ENCODE measurements at places on chromosomes 3 and 15. TPM values are rescaled to one million over a fixed set of nuclear protein-coding genes. Genes with fewer than 3 reads are reported as not detected.
A peak's percentile ranks its signal among the peaks of the same experiment; 100 is the strongest.

- peak; percentile 53 for DNase-seq
Measured at GRCh38 chr3:72270072-72270681, 485.2 kb upstream of the PROK2 start.

The SERINC4 gene
- polyA plus RNA-seq, result 0.61 TPM

The CD200 gene
- polyA plus RNA-seq, result 36.2 TPM

The ACAN gene
- polyA plus RNA-seq, result 0.71 TPM

DNA sequence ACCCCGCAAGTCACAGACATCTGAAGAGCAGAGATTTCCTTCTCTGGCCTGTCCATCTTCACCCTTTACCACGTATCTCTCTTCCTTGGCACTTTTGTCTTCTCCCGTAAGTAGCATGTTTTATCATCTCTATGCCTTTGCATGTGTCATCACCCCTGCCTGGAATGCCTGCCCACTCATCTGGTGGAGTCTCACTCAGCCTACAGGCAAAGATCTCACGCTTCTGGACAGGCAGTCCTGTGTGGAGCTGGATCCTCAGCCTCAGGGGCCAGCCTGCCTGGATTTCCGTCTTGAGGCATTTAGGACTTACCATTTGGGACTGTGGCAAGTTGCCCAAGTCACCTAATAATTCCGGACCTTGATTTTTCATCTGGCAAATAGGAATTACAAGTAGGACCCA, 114.3 kb upstream of the CACNA2D3 start:
- DNase-seq, result no peak

- DNase-seq, result no peak
Measured at GRCh38 chr3:171353423-171353822, 106.8 kb downstream of the TNIK start.

The ABHD17C gene
- 9.0 TPM for polyA plus RNA-seq

GRCh38 chr3:12227833-12228232, 61.0 kb upstream of the PPARG start:
- no peak for DNase-seq

- no peak for DNase-seq
Measured at GRCh38 chr15:37572401-37572800, 362.0 kb upstream of the TMCO5A start.

DNA sequence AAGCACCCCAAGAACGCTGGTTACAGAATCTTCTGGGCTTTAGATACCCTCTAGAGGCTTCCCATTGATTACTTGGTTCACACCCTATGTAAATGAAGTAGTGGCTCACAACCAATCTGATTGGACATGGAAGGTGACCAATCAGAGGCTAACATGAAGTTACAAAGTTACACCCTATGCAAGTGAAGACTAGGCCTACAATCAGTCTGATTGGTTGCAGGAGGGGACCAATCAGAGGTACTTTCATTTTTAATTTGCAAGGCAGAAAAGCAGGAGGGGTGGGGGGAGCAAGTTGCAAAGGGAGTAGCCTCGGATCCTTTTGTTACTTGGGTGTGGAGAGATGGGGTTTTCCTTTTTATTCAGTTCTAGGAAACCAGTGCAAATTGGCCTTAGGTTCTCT, 11.1 kb upstream of the RTP2 start:
- DNase-seq, result no peak

DNA sequence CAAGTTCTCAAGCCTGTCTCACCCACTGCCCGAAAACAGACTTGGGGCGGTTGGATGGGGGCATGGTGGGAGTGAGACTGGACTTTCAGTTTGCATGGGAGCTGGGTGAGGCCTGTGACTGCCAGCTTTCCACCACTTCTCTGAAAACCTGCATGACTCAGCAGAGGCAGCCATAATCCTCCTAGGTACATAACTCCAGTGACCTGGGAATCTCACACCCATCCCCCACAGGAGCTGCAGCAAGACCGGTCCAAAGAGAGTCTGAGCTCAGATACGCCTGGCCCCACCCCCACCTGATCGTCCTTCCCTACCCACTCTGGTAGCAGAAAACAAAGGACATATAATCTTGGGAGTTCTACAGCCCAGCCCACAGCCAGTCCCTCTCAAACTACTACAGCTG, 107.2 kb downstream of the NSMCE3 start:
- DNase-seq, result no peak

DNA sequence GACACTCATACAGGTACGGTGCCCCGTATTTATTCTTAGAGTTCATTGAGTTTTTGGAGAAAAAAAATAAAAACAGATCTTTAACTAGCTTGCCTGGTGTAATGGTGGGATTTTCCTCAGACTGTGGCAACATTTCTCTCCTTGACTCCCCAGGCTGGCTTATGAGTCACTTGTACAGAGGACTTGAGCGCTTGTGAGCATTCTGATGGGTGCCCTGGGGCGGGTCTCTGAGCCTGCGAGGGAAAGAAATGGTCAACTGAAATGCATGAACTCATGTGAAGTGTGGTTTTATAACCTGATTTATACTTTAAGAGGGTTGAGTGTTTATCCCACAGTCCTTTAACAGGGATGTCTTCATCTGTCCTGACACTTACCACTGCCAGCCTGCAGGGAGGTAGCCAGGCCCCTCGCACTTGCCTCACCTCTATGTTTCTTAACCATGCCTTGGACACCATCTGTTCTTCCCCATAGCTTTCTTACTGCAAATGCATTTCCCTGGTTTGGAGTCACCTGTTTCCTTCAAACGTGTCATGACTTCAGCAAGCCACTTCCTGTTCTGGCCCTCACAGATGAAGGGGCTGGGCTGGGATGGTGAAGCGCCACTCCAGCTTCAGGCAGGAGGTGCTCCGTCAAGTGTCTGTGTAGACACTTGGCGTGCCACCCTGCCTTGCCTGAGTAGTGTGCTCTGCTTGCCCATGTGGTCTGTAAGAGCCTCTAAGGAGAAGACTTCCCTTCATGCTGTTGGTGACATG, 118.7 kb downstream of the PDE8A start:
- DNase-seq, result no peak

- DNase-seq, result no peak
Measured at GRCh38 chr3:89522155-89522554, 414.7 kb downstream of the EPHA3 start.

GRCh38 chr3:47239929-47240328, 42.7 kb downstream of the KIF9 start:
- DNase-seq, result no peak

DNA sequence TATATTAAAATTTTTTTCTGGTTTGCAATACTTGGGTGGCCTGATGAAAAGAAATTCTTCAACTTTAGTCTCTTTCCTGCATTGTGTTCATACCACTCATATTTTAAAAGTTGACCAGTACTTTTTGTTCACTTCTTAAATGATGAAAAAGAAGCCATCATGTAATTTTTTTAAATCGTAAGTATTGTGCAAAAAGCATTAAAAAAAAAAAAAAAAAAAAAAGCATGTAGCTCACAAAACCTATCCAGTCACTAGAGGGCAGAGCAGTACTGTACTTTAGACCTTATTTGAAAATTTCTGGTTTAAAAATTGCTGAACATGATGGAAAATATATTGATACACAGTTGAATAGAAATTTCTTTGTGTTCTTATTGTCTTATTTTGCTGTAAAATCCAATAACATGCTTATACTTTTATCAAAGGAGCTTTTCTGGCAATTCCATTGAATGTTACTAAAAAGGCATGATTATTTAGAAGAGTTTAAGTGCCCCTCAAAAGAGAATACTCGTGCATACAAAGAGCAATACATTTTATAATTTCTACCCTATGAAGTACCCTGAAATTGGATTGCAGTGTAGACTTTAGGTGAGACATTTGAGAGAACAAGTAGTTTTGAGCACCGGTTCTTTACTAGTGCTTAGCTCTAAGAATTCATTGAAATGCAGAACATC, 137.7 kb downstream of the BBX start:
- DNase-seq, result no peak

DNA sequence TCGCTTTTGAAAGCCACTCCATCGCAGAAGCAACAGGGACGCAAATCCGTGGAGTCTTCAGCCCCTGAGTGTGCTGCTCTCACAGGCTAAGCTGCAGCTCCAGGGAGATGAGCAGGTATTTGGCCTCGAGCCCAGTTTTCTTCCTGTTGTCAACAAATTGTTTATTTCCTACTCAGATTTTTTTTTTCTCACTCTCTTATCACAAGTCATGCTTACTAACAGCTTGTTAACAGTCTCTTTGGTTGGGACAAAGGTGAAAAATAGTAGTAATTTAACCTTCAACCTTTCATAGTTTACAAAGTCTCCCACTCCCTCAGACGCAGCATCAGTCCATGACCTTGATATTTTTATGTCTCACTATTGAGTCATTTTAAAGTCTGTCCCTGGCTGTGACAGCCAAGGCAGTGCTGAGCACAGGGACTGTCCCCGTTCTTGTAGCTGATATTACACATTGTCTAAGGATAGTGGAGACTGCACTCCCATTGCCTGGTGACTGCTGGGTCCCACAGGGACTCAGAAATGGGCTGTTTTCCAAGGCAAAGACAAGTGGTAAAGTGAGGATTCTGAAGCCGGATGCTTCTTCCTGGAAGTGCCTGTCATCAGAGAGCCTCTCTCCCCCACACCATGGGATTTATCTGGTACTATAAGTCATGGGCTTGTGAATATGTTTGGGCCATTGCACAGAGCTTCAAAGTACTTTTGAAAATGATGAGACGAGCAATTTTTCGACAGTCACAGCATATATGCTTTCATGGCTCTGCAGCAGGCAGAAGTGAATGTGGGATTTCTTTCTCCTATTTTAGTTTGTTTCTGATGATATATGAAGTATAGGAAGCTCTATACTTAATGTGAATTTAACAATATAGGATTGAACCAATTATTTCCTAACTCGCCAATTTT, 59.8 kb upstream of the UNC13C start:
- DNase-seq, result no peak

The PDHB gene
- polyA plus RNA-seq, result 99.4 TPM

- no peak for DNase-seq
Measured at GRCh38 chr3:33099109-33099645, 2.2 kb upstream of the GLB1 start.

The FMN1 gene
- polyA plus RNA-seq, result 0.95 TPM

GRCh38 chr3:42013691-42014457, 52.0 kb upstream of the ULK4 start:
- DNase-seq, result no peak

DNA sequence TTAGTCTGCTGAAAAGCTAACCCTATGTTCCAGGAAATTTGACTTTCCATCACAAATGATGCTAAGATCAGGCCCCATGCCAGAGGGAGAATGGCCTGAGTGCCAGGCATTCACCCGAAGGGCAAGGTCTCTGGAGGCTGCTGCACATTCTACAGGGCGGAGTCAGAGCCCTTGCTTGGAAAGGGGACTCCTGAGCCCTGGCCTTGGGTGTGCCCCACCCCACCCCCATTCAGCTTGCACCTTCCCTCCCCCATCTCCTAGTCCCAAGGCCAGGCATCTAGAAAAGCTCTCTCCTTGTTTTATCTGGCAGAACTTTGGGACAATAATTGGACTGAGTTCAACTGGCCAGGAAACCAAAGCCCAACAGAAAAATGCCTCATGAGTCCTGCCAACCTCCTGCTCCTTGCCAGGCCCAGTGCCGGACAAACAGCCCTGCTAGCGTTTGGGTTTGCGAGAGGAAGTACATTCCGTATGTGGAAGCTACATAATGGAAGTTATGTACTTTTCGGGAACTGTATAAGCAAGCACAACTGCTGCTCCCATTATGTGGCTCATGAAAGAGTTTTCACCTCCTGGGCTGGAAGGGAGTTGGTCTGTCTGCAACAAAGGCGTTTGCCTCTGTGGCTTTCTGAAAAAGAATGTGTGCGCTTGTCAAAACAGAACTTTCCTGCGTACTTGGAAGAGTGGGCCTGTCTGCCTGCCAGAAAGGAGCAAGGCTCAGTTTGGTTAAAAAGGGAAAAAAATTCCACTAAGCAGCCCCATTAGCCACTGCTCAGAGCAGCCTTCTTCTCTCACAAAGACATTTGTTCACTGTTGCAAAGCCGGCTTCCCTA, 321.5 kb upstream of the CTNNB1 start:
- peak; percentile 47 for DNase-seq

- DNase-seq, result no peak
Measured at GRCh38 chr3:109553591-109554371, 216.4 kb upstream of the DPPA4 start.

The TUSC7 gene
- not detected for polyA plus RNA-seq

All from urinary bladder (tissue), 4 donors.